Adrenal gland (tissue), 19 donors: ENCODE measurements at places on chromosomes 7 and 10. TPM values are rescaled to one million over a fixed set of nuclear protein-coding genes. Genes with fewer than 3 reads are reported as not detected.

- no peak for DNase-seq
- no peaks in the 10 kb centered on the region for H3K36me3 ChIP-seq
- H3K4me1 ChIP-seq: peaks cover 3% of the 10 kb centered on the region
- H3K4me3 ChIP-seq: no peak overlapping the region
Observed at GRCh38 chr10:75043256-75044131, 68.0 kb upstream of the SAMD8 start.

- H3K27me3 ChIP-seq: no peaks in the 10 kb centered on the region
- H3K4me1 ChIP-seq: peaks cover 11% of the 10 kb centered on the region
- H3K4me3 ChIP-seq: no peak overlapping the region
- no peak overlapping the region for H3K27ac ChIP-seq
- H3K36me3 ChIP-seq: no peaks in the 10 kb centered on the region
Observed at GRCh38 chr7:80379034-80379982, 132.6 kb downstream of the GNAT3 start.

DNA sequence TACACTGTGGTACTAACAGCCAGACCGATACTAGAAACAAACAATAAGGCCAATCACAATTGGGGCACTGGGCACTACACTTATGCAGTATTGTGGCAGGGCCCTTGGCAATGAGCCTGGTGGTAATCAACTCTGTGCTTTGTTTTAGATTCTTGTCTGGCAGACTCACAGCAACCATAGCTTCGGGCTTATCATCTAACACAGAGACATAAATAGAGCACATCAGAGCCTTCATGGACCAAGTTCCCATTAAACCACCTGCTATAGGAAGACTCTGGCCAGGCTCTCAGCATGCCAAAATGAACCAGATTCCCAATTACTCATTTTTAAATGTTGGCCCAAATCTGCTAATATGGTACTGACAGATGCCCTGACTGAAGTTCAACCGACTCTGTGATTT, 218.6 kb downstream of the DGKI start:
- H3K27me3 ChIP-seq: no peaks in the 10 kb centered on the region
- H3K36me3 ChIP-seq: no peaks in the 10 kb centered on the region
- DNase-seq: no peak

- H3K27me3 ChIP-seq: no peaks in the 10 kb centered on the region
- DNase-seq: no peak
- no peak overlapping the region for H3K4me3 ChIP-seq
- peak overlapping the region; percentile 60 for H3K27ac ChIP-seq
- H3K4me1 ChIP-seq: peaks cover 43% of the 10 kb centered on the region
Observed at GRCh38 chr7:139720186-139720585, 57.6 kb downstream of the HIPK2 start.

GRCh38 chr7:128910569-128910945, at the start of gene KCP:
KCP (minus strand) TSS chr7:128910709; CDS start chr7:128910676, 33 bp downstream.
- H3K27me3 ChIP-seq: peaks cover 21% of the 10 kb centered on the region
- peak within 1 kb of the TSS; percentile 36 for H3K4me3 ChIP-seq
- no peak within 1 kb of the TSS for H3K27ac ChIP-seq

DNA sequence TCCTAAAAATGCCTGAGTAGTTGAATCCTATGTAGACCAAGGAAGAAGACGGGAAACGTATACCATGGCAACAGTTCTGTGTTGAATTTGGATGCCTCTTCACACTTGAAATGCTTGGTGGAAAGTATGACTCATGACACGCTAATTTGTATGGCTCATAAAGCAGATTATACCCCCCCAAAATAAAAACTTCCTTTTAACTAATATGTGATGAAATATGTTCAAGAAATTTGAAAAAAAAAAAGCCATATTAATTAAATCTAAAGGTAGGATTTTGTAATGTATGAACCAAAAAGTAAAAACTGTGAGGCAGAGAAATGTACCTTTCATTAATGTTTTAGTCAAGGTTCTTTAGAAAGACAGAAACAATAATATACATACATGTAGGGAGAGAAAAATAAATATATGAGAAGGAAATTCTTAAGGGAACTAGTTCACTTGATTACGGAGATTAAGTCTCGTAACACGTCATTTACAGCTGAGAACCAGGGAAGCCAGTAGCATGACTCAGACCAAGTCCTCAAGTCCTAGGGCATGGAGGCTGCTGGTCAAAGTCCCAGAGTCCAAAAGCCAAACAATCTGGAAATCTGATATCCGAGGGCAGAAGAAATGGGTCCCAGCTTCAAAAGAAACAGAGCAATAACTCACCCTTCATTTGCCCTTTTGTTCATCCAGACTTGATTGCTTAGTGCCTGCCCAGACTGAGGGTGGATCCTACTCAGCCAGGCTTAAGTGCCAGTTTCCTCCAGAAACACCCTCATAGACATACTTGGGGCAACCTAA, 485.1 kb downstream of the SEMA3D start:
- H3K27me3 ChIP-seq: no peaks in the 10 kb centered on the region
- DNase-seq: no peak
- no peaks in the 10 kb centered on the region for H3K36me3 ChIP-seq
- H3K27ac ChIP-seq: no peak overlapping the region
- H3K4me1 ChIP-seq: no peaks in the 10 kb centered on the region

- H3K27me3 ChIP-seq: no peaks in the 10 kb centered on the region
- H3K4me3 ChIP-seq: peak overlapping the region; percentile 80
- peaks cover 32% of the 10 kb centered on the region for H3K4me1 ChIP-seq
- H3K36me3 ChIP-seq: peaks cover 13% of the 10 kb centered on the region
- H3K27ac ChIP-seq: peak overlapping the region; percentile 94
Observed at GRCh38 chr10:988667-989545, 672 bp downstream of the GTPBP4 start.

GRCh38 chr10:6813856-6814255, 233.8 kb upstream of the PRKCQ start:
- H3K27ac ChIP-seq: no peak overlapping the region
- no peaks in the 10 kb centered on the region for H3K4me1 ChIP-seq
- H3K27me3 ChIP-seq: peaks cover 7% of the 10 kb centered on the region
- H3K4me3 ChIP-seq: no peak overlapping the region

DNA sequence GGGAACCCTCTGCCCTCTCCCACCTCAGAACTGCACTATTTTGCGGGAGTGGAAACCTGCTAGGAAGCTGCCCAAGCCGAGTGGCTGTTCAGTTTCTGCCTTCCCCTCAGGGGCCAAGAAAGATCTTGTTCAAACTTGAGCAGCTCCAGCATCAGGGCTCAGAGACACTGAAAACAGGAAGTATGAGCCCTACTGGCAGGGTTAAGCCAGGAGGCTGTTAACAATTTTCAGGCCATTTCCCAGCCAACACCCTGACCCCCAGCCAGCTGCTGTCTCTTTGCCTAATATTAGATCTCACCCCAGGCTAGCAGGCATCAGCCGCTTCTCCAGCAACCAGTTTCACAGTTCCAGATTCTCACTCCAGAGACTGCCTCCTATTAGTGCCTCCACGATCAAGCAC, 9.2 kb downstream of the PLAU start:
- no peaks in the 10 kb centered on the region for H3K36me3 ChIP-seq
- no peaks in the 10 kb centered on the region for H3K27me3 ChIP-seq
- H3K27ac ChIP-seq: peak overlapping the region; percentile 51
- no peaks in the 10 kb centered on the region for H3K4me1 ChIP-seq
- no peak overlapping the region for H3K4me3 ChIP-seq
- DNase-seq: peak; percentile 46

DNA sequence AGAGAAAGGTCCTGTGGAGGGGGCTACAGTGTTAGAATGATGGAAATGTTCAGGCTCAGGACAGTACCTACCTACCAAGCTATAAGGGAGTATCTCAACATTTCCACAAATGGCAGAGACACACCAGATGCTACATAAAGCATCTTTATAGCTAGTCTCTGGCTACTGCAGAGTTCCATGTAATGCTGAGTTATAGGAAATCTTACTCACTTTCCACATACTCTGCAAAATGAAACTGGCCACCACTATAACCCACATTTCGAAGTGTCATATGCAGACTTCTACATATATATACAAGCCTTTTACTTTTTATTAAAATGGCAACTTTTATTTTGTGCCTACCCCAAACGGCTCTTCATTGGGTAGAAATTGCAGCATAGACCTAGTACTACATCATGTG, 85.5 kb downstream of the FAS start:
- no peaks in the 10 kb centered on the region for H3K27me3 ChIP-seq
- peaks cover 9% of the 10 kb centered on the region for H3K4me1 ChIP-seq
- H3K36me3 ChIP-seq: no peaks in the 10 kb centered on the region
- no peak for DNase-seq
- H3K4me3 ChIP-seq: no peak overlapping the region

HTR5A gene
- not detected for polyA plus RNA-seq

TRUB1 gene
- 9.5 TPM for polyA plus RNA-seq

UNCX gene
- not detected for polyA plus RNA-seq

CEP55 gene
- 3.2 TPM for polyA plus RNA-seq

CNPY1 gene
- polyA plus RNA-seq: not detected

DEPP1 gene
- polyA plus RNA-seq: 86.8 TPM
